T-helper 9 cell (primary cell): ENCODE measurements at places on chromosomes 13 and 19.

DNA sequence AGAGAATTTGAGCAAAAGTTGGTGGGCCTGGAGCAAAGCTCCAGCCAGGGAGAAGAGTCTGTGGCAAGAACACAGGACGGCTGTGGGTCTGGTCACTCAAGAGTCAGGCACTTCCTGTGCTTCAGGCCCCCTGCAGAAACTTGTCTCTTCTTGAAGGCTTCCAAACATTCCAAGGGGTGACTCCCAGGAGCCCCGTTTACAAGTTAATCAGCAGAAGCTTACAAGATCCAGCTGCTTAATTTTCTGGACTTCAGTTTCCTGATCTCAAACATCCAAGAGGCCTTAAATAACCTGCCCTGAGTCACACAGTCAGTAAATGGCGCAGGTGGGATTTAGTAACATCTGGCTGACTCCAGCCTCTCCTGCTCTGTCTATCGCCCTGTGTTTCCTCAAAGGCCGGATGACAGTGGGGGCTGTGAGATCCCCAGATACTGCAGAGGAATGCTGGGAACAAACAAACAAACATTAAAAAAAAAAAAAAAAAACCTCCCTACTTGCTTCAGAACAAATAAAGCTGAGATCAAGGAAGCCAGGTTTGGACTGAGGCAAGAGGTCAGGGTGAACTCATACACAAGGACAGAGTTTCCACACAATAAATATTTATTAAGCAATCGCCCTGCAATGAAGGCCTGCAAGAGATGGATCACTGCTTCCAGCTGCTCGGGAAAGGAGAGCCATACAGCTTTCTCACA, 175.4 kb upstream of the RFC3 start:
- DNase-seq, result no peak

- DNase-seq, result no peak
These were observed 169.2 kb downstream of the URI1 start for GRCh38 chr19:30111021-30111855.

- DNase-seq, result no peak
These were observed 590.1 kb upstream of the SLC10A2 start for GRCh38 chr13:103656311-103656710.

DNA sequence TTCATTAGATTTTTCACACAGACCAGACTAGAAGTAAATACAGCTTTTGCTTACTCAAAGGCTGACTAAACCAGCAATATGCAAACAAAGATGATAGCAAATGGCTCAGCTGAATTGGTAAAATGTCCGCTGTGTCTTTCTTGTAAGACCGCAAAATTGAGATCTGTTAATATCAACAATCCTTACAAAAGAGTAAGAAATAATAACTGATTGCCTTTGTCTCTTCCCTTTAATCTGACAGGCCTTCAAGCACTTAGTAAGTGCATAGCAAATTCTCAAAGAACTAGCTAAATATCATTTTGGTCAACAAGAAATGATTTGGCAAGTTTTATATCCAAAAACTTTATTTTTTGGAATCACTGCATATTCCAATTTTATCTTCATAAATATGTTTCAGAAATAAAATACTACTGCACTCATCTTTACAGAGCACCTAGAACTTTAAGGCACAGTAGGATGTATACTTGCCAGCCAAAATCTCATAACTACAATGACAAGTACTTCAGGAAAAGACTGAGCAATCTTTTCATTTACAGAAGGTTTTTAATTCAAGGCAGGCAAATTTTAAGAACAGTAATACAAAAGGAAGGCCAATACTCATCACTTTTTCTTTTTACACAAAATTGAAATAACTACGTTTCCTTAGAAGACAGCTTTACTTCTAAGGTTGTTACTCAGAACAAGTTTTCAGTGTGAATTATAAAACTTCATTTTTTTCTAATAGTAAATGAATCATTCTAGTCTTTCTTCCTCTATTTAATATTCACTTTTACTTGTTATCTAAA, 1.1 kb downstream of the ELF1 start:
- DNase-seq, result no peak

- DNase-seq, result no peak
These were observed 78.2 kb downstream of the RASA3 start for GRCh38 chr13:114054264-114054663.

- DNase-seq, result no peak
These were observed 107.0 kb downstream of the ZNF486 start for GRCh38 chr19:20273951-20274570.

DNA sequence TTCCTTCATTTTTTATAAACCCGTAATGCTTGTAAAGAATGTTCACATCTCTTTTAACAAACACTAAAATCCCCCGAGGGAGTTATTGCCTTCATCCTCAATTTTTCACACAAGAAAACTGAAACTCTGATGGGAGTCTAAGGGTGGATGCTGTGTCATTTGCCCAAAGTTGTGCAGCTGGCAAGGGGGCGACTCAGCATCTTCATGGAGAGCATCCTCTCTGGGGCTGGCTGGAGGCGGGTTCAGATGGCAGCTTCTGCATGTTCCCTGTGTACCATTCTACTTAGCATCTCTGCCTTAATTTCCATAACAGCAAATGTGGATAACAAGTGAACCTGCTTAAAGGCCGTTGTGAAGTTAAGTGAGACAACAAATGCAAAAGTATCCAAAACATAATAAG, 256.4 kb downstream of the IRS2 start:
- DNase-seq, result no peak

DNA sequence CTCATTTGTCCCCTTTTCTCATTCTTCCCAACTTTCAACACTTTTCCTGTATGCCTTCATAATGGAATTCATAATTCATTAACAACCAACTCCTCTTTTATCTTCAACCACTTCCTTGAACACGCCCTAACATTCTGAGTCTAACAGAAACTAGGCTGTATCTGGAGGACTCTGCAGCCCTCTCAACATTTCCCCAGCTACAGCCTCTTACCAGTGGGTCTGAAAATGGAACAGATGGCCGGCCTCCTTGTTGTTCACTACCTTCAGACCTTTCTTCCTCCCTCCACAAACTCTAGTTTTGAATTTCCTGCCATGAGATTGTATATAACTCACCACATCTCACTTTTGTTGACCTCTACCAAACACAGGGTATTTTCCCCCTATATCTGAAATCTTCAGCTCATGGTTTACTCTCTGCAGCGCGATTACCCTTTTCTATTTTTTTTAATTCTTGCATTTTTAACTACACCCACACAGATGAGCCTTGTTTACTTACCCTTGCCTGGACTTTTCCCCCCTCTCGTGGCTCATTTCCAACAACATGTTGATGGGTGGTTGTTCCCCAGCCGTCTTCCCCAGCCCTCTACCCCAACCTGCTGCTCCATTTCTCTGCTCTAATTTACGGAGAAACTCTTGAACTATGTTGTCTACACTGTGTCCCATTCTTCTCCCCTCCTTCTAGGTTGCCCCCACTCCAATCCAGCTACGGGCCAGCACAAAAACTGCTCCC, 846 bp downstream of the ZNF790 start:
- DNase-seq, result no peak

- no peak for DNase-seq
These were observed 294.7 kb downstream of the MYO16 start for GRCh38 chr13:108924134-108924533.

DNA sequence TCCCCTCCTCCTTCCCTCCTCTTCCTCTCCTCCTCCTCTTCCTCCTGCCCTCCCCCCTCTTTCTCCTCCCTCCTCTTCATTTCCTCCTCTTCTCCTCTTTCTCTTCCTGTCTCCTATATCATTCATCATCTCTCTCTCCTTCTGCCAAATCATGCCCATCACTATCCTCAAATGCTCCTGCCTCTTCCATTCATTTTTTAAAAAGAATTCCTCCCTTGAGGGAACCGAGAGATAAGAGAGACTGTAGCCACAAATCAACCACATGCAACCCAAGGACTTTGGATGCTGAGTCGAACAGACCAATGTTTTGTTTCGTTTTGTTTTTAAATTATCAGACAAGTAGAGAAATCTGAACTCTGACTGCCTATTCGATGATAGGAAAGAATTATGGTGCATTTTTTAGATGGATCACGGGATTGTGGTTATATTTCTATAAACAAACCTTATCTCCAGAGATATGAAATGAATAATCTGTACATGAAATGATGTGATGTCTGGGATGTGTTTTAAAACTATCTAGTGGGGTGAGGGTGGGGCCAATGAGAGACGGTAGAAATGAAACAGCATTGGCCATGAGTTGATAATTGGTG, 9.5 kb upstream of the ZNF541 start:
- no peak for DNase-seq

DNA sequence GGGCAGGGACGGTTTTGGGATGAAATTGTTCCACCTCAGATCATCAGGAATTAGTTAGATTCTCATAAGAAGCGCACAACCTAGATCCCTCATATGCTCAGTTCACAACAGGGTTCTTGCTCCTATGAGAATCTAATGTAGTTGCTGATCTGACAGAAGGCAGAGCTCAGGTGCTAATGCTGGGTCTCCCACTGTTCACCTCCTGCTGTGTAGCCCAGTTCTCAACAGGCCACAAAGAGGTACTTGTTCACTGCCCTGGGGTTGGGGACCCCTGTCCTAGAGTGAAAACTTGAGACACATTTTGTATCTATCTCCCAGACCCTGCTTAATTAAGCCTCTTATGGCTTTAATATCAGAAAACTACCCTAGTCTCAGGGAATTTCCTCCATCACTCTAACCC, 966.0 kb downstream of the PCDH17 start:
- DNase-seq, result no peak

DNA sequence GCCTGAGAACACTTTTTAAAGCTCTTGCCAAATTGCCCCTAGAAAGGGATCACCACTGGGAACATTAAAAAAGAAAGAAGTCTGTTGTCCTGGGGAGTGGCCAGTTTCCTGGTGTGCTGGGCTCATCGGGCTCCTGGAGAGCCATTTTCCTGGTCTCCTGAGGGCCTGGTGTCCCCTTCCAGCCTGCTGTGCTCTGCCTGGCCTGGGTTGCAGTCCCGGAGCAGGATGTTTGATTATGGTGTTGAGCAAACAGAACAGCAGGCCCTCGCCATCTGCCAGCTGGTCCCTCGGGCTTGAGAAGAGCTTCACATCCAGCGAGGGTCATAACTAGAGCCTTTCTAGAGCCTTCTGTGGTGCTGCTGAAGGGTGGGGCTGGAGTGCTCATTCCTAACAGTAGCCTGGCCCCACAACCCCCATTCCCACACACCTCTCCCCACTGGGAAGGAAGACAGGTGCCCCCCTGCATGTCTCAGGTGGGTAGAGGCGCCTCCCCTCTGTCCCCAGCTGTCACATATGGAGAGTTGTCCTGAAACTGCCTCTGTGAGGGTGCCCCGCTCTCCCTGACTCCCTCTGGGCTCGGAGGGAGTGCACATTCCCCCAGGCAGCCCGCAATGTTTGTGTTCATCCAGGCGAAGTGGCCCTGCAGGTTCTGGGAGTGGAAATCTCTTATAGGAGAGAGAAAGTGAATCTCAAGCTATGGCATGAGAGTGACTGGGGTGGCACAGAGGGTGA, 151.1 kb downstream of the SIPA1L3 start:
- DNase-seq, result no peak

DNA sequence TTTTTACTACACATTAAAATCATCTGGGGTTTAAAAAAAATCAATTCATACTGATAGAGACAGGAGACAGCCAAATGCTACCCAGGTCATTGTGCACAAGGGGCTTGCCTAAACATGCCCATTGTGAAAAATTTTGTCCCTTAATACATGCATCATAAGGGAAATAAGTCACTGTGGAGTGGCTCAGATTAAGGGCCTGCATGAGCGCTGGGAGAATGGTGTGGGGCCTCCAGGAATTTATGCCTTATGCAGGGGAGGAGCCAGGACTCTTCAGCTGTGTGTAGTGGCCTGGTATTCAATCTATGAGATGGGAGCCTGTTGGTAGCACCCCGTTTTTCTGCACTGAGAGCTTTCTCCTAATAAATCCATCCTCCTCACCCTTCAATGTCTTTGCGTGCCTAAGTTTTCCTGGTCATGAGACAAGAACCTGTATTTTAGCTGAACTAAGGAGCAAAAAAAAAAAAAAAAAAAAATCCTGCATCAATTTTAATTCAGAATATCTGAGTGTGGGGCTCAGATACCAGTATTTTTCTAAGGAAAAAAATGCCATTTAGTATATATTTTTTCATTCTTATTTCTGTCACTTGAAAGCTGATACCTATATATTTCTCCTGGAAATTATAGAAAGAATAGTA, 997.6 kb upstream of the ATXN8OS start:
- DNase-seq, result no peak

DNA sequence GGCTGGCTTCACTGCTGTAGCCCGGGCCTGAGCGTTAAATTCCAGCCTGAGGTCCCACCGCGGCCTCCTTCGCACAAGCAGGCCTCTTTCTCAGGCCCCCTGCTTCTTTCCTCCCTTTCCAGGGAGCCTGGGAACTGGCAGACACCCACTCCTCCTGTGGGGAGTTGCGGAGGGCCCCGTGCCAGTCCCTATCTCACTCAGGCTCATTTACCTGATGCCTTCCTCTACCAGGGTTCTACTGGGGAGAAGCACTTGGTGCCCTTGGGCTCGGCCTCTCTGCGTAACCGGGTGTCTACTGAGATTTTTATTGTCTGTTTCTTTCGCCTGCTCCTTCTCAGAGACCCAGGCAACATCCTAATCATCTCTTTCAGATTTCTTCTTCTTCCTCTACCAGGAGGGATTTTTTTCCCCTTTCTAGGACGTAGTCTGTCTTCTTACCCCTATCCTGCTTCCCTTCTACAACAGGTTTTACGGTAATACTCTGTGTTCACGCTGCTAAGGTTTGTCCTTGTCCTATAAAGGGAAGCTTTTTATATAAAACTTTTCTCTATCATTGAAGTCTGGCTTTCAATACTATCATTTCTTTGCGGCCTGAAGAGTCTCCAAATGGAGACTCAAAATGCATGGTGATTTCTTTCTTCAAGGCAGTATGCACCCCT, 135.4 kb upstream of the GPR12 start:
- DNase-seq, result no peak

DNA sequence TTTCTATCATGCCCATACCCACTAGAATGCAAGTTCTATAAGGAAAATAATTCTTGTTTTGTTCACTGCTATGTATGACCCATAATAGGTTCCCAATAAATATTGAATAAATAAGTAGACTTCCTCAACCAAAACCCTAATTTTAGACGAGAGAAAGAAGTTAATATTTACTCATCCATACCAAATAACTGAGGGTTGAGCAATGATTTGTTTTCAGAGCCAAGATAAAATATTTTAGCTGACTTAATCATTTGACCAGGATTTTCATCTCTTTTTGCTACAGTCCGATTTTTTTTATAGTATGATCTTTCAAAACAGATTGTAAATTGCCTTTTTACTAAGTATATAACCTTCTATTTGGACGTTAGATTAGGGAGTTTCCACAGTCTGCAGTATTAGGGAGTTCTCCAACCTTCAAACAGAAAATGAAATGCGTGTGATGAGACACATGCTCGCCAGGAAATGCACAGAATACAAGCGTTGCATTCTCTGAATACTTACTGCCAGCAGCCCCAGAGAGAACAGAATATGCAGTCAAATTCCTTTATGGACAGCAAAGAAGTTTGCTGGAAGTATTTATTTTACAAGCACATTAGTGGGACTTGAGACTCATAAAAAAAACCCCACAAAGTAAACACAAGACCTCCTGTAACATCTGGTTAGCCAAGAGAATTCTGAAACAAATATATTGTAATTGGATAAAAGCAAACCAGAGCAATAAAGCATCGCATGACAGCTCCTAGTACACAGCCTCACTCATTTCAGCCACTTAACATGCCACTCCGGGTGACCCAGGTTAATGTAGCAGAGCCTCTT, 230.0 kb downstream of the MYO16 start:
- no peak for DNase-seq

GRCh38 chr19:52198678-52199077, 8.8 kb downstream of the PPP2R1A start:
- no peak for DNase-seq
